M059J (cell line): ENCODE measurements at places on chromosomes 6 and 20. TPM values are rescaled to one million over a fixed set of nuclear protein-coding genes. Genes with fewer than 3 reads are reported as not detected.

DNA sequence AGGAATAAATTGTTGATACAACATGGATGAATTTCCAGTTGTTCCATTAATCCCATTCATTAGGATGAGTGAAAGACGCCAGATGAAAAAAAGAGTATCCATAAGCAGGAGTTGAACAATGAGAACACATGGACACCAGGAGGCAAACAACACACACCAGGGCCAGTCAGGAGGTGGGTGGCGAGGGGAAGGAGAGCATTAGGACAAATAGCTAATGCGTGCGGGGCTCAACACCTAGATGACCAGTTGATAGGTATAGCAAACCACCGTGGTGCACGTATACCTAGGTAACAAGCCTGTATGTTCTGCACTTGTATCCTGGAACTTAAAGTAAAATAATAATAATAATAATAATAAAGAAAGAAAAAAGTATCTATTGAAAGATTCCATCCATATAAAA, 11.1 kb downstream of the PCED1A start:
- no peak for DNase-seq

The SLC17A4 gene
- total RNA-seq = not detected in 2 replicates

DNA sequence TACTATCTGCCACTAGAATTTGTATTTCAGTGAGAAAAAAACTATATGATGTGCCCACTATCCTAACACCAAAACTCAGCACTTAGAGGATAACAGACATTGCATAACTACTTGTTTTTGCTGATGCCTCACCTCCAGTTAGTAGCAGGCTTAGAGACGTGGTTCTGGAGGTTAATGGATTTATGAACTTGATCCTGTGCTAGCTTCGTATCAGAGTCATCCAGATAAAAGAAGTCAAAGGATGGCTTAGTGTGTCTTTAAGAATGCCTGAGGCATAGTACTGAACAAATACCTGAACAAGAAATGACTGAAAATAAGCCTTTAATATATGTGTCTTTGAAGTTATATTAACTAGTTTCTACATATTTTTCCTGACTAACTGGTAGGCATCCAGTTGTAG, 414.9 kb upstream of the PTCHD4 start:
- no peak for DNase-seq

The TAAR8 gene
- not detected in 2 replicates for total RNA-seq

The SLC22A23 gene
- total RNA-seq = 0.54 and 0.64 TPM in 2 replicates

The RRAGD gene
- total RNA-seq = 1.6 and 2.1 TPM in 2 replicates

GRCh38 chr6:14353281-14353680, 235.7 kb downstream of the CD83 start:
- no peak for DNase-seq

The MPIG6B gene
- not detected in 2 replicates for total RNA-seq

- DNase-seq = peak; percentile 79
Observed at GRCh38 chr6:20377623-20378265, 23.9 kb upstream of the E2F3 start.

- DNase-seq = peak; percentile 7
Observed at GRCh38 chr6:118537574-118537973, 10.5 kb upstream of the PLN start.

DNA sequence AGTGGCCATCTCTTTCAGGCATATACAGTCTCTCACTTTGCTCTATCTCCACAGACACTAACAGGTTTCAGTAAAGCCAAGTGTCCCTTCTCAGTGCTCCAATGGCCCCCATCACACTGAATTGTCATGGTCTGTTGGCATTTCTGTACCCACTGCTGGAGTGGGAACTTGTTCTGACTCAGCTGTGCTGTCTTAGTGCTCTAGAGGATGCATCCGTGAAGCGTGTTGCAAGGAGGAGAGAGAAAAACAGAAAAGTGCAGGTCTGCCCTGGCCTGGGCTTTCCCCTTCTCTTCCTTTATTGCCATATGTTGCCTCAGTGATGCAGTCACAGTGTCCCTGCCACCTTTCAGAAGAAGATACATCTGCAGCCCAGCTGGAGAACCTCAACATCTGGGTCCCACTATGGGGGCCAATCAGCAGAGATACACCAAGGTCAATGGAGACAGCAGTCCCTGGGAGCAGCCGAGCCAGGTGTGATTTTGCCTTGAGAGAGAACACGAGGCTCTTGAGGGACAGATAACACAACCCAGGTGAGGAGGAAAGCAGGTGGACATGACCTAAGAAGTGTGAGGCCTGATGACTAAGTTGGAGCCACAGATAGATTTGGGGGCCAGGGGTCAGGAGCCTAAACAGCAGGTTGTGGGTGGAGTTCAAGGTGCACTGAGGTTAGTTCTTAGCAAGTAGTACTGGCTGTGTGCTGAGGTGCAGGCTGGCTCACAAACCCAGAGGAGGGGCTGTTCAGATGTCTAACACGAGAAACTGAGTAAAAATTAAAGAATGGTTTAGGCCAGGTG, 5.6 kb upstream of the PLCG1 start:
- no peak for DNase-seq

- peak; percentile 94 for DNase-seq
Observed at GRCh38 chr6:69090132-69090531, 455.1 kb downstream of the ADGRB3 start.

DNA sequence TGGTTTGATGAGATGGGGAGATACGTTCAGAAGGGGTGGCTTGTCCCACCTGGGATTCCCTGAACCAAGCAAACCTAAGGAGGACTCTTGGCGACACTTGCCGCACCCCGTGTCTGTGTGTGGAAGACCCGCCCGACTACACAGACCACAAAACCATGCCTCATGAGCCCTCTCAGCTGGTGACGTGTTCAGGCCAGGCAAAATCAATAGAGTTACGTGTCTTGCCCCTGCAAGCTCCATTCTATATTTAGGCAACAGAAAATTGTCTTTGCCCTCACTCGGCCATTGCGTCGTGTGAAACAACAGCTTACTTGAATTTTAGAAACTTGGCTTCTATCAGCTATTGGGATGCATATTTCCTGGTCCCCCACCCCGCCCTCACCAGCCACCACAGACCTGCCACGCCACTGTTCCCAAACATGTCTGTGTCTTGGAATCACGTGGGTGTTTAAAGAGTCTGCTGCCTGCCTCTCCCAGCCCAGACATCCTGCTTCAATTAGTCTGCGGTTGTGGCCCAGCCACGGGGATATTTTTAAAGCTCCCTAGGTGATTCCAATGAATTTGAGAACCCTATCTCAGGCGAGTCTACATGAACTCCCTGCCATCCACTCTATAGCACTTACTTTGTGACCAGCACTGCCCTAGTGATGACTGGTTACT, 279.2 kb upstream of the EXOC2 start:
- peak; percentile 80 for DNase-seq

The CCDC167 gene
- 61.9 and 87.7 TPM in 2 replicates for total RNA-seq

The B3GAT2 gene
- total RNA-seq = not detected in 2 replicates

DNA sequence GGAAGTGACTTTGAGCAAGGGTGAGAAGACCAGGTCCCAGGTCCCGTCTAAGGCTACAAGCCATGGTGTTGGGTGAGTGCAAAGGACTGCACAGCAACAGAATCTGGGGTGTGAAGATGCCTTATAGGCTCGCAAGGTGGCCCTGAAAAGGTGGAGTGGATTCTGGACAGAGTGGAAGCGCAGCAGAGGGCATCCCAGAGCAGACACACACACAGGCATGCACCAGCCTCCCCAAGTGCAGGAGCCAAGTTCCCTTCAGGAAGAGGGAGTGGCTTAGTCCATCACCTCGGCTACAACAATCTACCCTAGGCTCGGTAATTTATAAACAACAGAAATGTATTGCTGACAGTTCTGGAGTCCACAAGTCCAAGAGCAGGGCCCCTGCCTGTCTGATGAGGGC, 180.1 kb upstream of the PDE10A start:
- no peak for DNase-seq

DNA sequence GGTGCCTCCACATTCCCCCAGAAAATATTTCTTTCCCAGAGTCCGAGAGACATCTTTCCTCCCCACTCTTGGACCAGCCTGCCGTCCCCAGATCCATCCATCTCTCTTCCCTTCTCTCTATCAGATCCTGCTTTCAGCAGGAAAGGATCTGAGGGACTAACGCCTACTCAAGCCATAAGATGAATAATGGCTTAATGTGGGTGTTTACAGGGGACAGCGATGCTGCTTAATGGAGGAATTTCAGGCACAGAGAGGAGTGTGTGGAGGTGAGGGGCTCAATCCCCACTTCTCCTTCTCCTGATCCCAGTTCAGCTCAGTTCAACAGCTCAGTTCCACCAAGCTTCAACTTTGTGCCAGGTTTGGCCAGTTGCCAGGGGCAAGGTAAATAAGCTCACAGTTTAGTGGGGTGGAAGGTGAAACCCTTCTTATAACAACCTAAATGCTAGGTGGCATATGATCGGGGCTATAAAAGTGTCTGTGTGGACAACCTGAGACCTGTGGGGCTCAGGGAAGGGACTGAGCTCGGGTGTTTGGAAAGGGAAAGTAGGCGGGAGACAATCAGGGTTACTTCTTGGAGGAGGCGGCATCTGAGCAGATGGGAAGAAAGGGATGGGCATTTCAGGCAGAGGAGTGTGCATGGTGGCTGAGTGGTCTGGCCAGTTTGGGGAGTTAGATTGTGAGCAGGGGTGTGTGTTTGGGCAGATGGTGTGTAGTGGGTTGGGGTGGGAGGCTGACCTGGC, 55.8 kb downstream of the CDH22 start:
- no peak for DNase-seq

The FOXS1 gene
- 0.12 TPM in 1 of 2 replicates, not detected in the other for total RNA-seq

The POLR3F gene
- 17.7 and 28.2 TPM in 2 replicates for total RNA-seq

DNA sequence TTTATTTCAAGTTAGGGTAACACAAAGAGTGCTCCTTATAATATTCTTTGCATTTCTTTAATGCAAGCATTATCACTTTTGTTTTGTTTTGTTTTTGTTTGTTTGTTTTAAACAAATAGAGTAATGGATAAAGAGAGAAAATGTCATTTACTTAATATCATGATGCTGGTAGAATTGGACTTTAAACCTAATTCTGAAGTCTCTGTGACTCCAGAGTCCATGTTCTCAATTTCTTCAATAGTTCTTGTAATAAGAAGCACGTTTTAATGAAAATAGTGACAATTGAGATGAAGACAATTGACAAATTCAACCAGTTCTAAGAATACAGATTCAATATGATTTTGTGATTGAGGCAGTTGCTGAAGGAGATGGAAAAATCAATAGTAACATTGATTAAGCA, 30.3 kb upstream of the MANEA start:
- DNase-seq = no peak

The SNAI1 gene
- 8.4 and 10.6 TPM in 2 replicates for total RNA-seq

The HMGN3 gene
- total RNA-seq = 111 and 145 TPM in 2 replicates

The CD109 gene
- 24.0 and 39.3 TPM in 2 replicates for total RNA-seq

DNA sequence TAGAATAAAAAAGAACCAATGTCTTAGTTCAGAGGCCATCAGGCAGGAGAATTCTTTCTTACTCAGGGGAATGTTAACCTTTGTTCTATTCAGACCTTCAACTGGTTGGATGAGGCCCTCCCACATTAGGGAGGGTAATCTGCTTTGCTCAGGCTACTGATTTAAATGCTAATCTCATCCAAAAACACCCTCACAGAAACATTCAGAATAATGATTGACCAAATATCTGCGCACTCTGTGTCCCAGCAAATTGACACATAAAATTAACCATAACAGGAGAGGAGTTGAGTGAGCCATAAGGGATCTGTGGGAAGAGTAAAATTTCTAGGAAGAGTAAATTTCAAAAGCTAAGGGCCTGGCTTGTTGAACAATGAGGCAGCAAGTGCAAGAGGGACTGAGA, 234.0 kb upstream of the PLCB4 start:
- no peak for DNase-seq

DNA sequence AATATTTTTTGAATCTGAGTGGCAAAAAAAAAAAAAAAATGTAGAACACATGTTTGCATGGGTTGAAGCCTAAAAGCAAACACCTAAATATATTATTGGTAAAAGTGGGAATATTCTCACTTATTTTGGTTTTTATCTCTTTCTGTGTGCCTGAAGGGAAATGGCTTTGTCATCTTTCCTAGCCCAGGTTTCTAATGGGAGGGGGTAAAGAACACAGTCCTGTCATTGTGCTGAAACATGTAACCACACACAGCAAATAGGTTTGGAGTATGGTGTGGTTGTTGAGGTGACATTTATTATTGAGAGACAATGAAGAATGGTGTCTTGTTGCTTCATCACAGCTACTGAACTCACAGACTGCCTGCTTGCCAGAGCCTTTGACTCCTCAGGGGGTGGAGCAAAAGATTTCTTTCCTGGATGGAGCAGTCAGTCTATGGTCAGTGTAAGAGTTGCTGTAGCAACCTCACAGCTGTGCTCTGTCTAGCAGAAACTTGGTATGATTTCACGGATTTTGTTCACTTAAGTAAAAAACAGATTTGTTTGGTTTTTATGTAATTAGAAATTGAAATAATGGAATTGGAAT, 70.2 kb downstream of the CEP57L1 start:
- DNase-seq = peak; percentile 64

DNA sequence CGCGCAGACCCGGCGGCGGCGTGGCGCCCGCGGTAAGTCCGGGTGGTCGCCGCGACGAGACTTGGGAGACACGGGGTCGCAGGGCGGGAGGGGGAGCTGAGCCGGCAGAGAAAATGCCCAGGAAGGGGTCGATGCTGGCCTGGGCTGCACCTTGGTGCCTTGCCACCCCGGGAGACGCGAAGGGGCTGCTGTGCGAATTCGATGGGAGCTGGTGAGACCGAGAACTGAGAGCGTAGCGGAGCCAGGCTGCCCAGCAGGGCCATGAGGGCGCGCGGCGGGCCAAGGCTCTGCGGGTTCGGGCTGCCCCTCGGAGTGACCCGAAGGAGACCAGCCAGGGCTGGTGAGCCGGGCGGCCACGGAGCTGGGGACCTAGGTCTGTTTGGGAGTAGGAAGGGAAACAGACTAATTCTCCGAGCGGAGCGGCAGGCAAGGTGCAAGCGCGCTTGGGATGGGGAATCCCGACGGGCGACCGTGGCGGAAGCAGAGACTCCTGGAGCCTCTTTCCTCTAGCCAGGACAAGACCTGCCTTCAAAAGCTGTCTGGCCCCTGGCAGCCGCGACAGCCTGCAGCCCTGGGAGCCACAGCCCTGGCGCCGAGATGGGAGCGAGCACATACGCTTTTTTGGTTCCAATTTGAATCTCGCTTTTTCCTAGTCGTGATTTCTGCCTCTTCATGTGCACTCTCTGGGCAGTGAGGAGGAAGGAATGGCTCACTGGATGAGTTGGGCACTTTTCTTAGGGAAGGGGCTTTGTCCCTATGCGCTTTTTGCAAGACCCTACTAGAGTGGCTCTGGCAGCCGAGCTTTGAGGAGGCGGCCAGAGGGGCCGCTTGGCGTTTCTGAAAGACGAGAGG, 691 bp downstream of the SYNDIG1 start:
- no peak for DNase-seq

- no peak for DNase-seq
Observed at GRCh38 chr6:42156638-42157037, 14.2 kb upstream of the C6orf132 start.

The GZF1 gene
- 16.6 and 23.9 TPM in 2 replicates for total RNA-seq

GRCh38 chr6:151100326-151100725, 139.4 kb upstream of the AKAP12 start:
- no peak for DNase-seq

GRCh38 chr20:37758332-37758731, 64.5 kb downstream of the CTNNBL1 start:
- DNase-seq = no peak

The C6orf58 gene
- total RNA-seq = 0.64 TPM in 1 of 2 replicates, not detected in the other

The VEGFA gene
- total RNA-seq = 41.2 and 65.8 TPM in 2 replicates

The TULP1 gene
- not detected in 2 replicates for total RNA-seq
